ENCODE measurements at places on chromosomes 2 and 18.

GRCh38 chr2:101795033-101795432 lies 97.5 kb downstream of the MAP4K4 start:
- DNase-seq, result no peak

- no peak for DNase-seq
Observed at GRCh38 chr2:45652090-45653031, 886 bp downstream of the PRKCE start.

- no peak for DNase-seq
Observed at GRCh38 chr2:98769114-98769476, 38.2 kb upstream of the MGAT4A start.

DNA sequence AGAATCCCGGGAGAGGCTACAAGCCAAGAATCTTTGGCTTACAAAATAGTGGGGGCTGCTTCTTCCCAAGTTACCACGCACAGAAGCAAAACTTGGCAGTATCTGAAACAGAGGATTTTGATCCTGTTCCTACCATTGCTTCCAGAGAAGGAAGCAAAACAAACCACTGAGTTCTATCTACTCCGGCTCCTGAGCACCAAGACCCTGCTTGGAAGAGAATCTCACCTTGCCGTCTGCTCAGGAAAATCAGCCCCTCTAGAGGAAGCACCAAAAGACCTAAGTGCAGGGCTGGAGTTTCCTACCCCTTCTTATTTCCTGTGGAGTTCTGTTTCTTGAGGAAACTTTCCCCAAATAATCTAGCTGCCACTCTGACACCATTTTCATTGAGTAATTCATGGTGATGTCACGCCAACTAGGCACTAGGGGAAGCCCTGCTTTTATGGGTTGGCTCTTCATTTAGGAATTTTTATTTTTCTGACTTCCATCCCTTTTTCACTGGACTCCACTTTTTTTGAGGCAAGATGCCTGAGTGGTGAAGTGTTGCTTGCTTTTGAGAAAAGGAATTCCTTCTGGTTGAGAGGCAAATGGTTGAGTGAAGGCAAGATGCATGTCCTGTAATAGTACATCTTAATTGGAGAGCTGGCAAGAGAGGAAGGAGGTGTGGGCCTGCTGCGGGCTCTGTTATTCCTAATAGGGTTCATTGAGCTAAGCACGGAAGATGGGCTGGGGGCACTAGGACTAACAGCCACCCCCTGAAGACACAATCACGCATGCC lies 36.8 kb upstream of the EML4 start:
- no peak for DNase-seq

- no peak for DNase-seq
Observed at GRCh38 chr2:196166876-196167275, 4.5 kb downstream of the STK17B start.

DNA sequence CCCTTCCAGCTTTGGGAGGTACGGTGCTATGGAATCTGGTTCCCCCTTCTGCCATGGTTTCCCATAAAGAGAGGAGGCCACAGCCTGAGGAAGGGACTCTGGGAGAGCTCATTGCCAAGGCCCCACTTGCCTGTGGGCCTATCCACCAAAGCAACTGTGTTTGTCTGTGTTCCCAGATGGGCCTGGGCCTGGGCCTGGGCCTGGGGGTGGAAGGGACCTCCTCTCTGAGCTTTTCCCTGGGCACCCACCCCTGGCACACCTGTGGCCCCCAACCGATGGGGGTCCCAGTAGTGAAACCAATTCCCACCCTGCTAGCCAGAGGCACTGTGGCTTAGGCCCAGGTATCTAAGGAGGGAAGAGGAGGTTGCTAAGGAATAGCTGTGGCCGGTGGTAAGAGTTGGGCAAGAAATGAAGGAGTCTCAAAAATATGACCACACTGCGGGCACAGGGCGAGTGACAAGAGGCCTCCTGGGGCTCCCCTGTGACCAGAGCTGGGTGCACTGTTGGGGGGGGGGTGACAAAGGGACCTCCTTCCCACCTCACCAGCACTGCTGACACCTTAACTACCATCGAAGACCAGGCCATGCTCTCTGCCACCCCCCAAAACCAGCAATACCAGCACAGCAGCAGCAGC lies 4.9 kb upstream of the DUSP2 start:
- no peak for DNase-seq

DNA sequence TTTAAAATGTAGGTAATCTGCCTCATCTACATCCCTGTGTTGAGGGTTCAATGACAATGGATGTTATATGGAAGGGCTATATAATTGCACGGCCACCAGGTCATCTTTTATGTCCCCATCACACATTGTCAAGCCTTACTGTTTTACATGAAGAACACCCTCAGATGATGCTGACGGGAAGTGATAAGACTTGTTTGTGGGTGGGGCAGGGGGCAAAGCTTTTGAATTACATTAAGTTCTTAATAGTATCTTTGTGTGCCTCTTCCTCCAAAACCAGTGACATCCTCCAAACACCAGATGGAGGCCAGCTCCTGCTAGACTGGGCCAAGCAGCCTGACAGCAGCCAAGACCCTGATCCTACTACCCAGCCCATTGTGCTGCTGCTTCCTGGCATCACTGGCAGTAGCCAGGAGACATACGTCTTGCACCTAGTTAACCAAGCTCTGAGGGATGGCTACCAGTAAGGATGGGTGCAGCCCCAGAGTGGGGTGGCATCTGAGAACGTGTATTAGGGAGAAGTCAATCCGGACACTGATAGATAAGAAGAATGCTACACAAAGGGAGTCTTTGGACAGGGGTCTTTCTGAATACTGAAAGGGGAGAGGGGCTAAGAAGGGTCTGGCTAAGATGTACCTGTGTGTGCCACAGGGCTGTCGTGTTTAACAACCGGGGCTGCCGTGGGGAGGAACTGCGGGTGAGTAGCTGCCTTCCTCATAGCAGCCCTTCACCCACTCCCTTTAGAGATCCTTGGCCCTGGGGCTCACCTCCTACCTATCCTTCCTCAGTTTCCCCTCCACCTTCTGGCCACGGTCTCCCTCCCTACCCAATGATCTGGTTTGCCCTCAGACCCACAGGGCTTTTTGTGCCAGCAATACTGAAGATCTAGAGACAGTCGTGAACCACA lies 5.3 kb downstream of the ABHD1 start:
- no peak for DNase-seq
